ENCODE measurements at places on chromosomes 2 and 18.
A peak's percentile ranks its signal among the peaks of the same experiment; 100 is the strongest.

DNA sequence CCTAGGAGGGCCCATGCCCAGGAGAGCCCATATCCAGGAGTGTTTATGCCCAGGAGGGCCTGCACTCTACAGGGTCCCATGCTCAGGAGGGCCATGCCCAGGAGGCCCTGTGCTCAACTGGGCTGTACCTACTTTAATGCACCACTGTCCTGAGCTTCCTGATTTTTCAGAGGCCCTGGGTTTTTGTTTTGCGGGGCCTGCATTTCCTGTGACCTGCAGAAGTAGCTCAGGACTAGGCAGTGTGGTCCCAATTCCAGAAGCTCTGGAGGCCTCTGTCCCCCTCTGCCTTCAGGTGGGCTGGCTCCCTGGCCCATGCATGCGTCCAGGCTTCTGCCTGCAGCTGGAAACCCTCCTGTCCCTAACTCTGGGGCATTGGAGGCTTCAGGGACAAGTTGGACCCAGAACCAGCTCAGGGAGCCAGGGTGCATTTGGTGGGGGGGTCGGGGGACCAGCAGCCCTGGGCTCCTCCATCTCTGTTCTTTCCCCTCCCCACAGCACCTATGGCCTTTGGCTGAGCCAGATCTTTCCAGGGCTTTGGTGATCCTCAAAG is 10.8 kb downstream of the GPR35 start:
- DNase-seq: no peak

DNA sequence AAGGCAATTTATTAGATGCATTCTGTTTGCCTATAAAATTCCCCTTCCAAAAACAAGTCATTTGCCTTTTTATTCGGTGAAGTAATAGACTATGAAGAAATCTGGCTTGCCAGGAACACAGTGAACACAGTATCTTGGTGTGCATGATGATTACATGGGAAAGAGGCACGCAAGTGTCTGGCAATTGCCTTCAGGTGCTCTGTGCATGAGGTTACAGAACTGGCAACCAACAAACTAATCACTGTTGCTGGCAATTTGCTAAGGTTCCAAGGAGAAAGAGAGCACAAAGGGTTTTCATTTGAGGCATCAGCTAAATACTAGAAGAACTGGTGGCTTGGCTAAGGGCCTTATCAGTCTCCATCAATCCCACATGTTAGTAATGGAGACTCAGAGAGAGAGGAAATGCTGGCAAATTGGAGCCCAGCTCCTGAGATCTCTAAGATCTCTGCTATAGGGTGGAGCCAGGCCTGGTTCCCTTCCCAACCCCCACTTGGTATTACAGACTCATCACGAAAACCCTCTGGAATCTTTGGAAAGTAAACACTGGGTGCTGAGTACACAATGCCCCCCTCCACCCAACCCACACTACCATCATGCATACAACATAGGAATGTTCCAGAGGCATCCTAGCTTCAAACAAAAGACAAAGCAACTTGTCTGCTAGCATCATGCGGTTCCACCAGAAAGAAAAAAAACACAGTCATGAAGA is 10.4 kb downstream of the RNF152 start:
- DNase-seq: no peak

DNA sequence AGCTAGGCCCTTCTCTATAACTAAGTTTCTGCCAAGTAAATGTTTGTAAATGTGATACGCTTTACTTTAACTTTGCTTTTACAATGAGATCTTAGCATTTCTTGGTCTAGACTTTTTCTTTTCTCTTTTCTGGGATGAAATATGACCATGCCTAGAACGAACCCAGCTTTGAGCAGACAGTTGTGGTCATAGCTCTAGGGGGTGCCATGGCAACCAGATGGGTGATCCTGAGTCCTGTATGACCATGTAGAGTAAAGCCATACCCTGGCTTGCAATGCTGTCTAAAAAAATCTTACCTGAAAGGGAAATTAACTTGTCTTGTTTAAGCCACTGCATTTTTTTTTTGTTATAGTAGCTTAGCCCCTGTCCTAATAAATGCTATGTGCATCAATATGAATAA is 956.3 kb downstream of the SLC4A3 start:
- DNase-seq: no peak

DNA sequence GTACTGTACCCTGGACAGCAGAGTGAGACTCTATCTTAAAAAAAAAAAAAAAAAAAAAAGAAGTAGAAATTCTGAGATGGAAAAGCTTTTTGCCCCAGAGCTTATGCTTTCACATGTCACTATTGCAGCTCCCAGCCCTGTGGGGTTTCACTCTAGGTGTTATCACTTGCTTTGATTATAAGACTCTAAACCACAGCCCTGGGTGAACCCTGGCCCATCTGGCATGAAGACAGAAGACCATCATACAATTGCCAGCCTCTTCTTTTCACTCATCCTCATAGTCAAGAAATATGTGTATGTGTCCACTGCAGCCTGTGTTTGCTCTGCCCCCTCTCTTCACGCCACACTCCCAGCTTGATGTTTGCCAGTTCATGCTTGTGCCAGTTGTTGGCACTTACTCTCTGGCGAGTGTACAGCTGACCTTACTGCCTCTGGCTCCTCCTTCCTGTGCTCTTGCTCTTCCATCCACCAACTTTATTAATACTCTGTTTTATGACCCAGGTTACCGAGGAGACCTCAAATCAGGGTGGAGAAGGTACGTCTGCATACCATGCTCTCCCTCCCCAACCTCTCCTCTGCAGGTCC is 136.7 kb upstream of the NCK2 start:
- DNase-seq: no peak

DNA sequence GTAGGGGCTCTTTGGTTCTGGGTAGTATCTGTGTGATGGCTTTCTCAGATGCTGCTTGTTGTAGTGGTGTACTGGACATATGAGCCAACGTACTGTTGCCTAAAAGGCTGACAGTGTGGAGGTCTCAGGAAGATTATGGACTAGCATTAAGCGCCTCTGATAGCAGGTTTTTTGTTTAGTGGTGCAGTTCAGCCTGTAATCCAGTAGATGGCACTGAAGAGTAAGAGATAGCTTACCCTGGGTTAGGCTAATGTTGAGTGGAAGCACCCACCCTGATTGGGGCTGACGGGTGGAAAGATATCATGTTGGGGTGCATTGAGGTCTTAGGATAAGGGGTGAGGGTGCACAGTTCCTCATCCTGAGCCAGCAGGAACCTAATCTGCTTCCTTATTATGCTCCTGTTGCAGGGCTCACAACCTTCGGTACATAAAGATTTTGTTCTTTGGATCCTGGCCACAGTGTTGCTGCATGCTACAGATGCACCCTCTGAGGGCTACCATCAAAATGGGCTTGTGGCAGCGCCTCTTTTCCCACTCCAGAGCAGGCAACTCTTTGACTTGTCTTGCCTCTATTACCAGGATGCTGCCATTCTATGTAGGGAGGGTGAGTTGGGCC is 79.6 kb downstream of the MSTN start:
- DNase-seq: no peak

GRCh38 chr18:42758852-42759251 is 356.6 kb downstream of the RIT2 start:
- DNase-seq: no peak

DNA sequence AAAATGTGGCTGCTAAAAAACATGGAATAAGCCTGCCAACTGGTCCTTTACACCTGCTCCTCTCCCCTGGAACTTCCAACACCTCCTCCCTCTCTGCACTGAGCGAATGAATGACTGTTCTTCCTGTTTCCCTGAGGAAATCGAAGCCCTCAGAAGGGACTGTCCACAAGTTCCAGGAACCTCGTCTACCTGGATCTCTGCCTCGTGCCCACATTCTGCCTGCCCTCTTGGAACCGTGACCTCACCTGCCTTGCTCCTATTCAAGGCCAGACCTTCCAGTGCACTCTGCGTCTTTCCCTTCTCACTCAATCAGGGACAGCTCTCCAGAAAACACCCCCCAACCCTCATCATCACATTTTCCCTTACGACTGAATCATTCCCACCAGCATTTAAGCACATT is 4.4 kb upstream of the CAB39 start:
- no peak for DNase-seq

DNA sequence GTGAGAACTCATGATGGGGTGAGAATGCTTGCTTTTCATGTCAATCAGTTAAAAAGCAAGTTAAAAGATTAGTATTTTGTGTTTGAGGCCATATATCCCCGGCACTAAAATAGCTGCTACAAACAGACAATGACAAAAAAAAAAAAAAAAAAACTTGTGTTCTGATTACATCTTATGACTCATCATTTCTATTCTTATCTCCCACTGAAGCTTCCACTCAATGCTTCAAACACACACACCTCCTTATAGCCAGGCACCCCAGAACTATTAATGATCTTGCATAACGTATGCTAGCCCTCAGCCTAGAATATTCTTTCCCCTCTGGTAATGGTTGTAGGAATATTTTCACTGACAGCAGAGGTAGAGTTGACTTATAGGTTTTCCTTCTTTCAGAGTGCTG is 778.3 kb downstream of the TRIB2 start:
- no peak for DNase-seq

- DNase-seq: peak; percentile 56
Measured at GRCh38 chr18:616380-616995, 19.7 kb downstream of the CLUL1 start.

- DNase-seq: peak; percentile 19
Measured at GRCh38 chr18:42028247-42028832, 73.3 kb downstream of the PIK3C3 start.

DNA sequence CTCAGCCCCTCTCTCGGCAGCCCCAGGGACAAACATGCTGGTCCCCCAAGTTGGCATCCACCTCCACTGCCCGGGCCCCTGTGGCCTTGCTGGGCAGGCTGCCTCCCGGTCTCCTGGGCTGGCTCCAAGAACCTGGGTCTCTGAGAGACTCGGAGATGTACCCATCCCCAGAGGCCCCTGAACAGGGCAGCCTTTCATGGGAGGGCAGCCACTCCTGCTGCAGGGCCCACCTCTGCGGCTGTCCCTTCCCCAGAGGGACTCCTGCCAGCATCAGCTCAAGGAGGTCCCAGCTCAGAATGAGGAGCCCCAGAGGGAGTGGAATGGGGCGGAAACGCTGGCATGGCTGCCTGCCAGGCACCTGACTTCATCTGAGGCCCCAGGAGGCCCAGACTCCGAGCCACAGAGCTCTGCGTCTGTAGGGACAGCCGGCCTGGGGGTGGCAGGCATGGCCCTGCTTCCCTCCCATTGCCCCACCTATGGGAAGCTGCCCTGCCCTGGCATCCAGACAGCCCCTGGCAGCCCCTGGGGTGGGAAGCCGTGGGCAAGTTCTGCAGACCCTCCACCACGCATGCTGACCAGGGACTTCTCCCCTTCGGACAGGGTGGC is 857 bp upstream of the CROCC2 start:
- no peak for DNase-seq

DNA sequence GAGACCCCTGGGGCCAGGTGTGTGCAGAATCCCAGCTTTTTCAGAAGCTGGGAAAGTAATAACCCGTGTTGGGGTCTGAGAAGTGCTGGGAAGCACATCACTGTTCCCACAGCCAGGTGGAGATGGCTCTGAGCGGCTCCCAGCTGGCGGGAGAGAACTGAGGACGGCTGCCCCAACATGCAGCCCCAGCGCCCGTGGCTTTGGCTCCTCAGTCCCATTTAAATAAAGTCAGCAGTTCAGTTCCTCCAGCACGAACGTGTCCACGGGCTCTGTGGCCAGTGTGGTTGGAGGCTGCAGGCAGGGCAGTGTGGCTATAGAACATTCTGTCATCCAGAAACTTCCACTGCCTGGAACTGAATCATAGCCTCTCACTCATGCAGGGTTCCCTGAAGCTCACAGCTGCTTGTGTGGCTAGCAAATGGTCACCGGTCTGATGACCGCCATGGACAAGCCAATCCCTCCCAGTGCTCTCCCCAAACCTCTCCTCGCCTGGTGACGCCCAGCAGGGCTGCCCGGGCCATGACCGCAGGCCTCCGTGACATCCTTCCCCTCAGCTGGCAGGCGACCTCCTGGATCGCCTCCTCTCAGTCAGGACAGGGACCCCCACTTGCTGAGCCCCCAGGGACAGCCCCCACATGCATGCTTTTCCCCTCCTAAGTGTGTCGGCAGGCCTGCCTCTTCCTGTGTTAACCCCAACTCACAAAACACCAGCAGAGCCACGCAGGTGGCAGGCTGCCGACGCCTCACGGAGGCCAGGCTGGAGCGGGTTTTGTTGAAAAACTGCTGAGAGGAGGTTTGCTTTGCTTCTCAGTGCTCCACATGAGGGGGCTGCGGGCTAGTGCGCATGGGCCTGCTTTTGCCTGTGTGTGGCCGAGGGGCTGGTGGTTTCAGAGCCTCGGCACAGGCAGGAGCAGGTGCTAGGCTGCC is 1.3 kb downstream of the RTP5 start:
- DNase-seq: no peak

GRCh38 chr2:184178229-184178628 is 420.1 kb upstream of the ZNF804A start:
- no peak for DNase-seq

DNA sequence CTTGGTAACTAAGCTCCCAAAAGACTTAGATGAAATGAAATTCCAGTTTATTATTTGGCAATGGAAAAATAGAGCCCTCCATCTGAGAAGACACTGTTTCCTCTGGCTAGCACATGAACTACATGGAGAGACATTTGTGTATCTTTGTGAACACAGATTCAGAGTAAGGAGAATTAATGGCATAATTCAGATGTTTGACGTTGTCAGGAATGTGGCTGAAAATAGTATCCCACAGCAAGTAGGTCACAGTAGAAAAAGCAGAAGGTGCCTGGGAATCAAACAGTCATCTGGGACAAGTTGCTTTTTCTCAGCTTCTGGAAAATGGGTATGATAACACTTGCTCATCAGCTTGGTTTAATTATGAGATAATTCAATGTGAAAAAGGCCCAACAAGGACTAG is 288.6 kb downstream of the PTPRM start:
- DNase-seq: no peak

Measured in H4 (cell line).